ENCODE measurements at places on chromosomes 12 and 14.
A peak's percentile ranks its signal among the peaks of the same experiment; 100 is the strongest.

GRCh38 chr12:22477166-22477893 is 67.0 kb downstream of the C2CD5 start:
- no peak for DNase-seq

DNA sequence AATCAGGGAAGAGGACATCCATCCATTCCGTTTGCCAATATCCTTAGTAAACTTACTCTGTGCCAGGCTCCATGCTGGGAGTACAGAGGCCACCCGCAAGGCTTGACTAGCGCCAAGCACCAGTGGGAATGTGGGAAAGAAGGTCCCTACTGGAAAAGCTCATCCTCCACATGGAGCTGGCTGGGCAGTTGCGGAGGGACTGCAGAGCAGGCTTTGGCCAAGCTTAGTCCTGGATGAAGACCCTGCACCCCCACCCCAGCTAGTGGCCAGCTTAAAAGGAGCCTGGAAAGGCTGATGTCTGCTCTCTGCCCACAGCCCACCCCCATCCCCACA is 22.4 kb upstream of the EIF2B2 start:
- DNase-seq: peak; percentile 68

GRCh38 chr12:48419116-48419935 is 53.0 kb upstream of the ANP32D start:
- no peak for DNase-seq

GRCh38 chr14:38090506-38090905 is 117.2 kb upstream of the SSTR1 start:
- DNase-seq: no peak

- no peak for DNase-seq
Observed at GRCh38 chr12:106138633-106139421, at the start of gene NUAK1. TSS of gene NUAK1 (minus strand) at chr12:106138954. CDS start at chr12:106138653, 301 bp downstream.

DNA sequence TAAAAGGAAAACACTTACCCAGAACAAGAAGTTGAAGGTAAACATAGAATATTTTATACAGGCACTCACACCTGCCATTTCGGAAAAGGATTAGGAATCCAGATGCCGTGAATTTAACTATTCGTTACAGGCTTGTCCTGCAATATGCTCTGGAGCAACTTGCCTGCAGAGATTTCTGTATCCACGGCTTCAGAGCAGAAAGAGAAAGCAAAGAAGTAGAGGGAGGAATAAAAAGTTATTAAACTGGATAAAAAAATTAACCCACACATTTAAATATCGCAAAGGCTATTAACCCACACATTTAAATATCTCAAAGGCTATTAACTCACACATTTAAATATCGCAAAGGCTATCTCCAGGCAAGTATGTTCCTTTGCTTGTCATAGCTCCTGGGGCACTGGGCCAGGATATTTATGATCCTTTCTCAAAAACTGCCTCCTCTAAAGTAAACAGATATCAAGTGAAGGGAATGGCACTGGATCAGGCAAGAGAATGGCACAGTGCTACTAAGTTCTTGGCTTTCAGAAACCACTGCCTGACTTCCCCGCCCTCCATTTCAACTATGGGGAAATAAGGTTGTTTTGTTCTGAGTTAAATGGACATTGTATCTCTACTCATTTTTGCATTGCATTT is at the start of gene TSPAN8:
TSS of gene TSPAN8 (minus strand) at position 399 of the 633 bp plus-strand sequence. CDS start at position 78, 321 bp downstream.
- no peak for DNase-seq

DNA sequence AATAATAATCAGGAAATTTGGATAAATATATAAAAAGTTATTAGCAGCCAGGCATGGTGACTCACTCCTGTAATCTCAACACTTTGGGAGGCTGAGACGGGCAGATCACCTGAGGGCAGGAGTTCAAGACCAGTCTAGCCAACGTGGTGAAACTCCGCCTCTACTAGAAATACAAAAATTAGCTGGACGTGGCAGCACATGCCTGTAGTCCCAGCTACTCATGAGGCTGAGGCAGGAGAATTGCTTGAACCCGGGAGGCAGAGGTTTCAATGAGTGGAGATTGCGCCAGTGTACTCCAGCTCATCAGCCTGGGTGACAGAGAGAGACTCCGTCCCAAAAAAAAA is 64.5 kb downstream of the SYT1 start:
- DNase-seq: no peak

- DNase-seq: peak; percentile 86
Observed at GRCh38 chr14:55129428-55130195, 560 bp downstream of the LGALS3 start.

GRCh38 chr12:106147956-106148355 is 9.2 kb upstream of the NUAK1 start:
- peak; percentile 91 for DNase-seq

GRCh38 chr12:47755655-47756562 is 2.8 kb downstream of the RAPGEF3 start:
- DNase-seq: no peak

GRCh38 chr14:101721951-101722661 is 39.4 kb upstream of the PPP2R5C start:
- peak; percentile 73 for DNase-seq

GRCh38 chr12:117890137-117890536 is 78.7 kb downstream of the KSR2 start:
- no peak for DNase-seq

Measured in coronary artery (tissue), 2 donors.